NCI-H1105 treated with DMSO at 0.1 percent for 48 hours (cell line): ENCODE measurements at places on chromosomes 6 and 20.
A peak's percentile ranks its signal among the peaks of the same experiment; 100 is the strongest.

DNA sequence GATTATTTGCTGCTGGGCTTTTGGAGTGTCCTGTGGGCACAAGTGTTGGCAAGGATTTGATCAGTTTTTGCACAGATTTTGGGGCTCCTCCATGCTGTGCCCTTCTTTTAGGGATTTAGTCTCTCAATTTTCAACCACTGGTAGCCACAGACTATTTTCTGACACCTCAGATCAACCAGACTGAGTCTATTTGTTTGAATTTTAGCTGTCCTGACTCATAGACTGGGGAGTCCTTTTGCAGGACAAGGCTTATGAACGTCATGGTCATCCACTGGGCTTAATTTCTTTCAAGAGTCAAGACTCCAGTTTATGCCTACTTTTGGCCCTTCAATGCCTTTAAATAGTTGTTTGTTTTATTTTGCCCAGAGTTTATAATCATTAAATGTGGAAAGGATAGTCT is 59.3 kb downstream of the BCKDHB start:
- DNase-seq = no peak

GRCh38 chr6:133947302-133947900 is 5.6 kb upstream of the TBPL1 start:
- DNase-seq = peak; percentile 97

DNA sequence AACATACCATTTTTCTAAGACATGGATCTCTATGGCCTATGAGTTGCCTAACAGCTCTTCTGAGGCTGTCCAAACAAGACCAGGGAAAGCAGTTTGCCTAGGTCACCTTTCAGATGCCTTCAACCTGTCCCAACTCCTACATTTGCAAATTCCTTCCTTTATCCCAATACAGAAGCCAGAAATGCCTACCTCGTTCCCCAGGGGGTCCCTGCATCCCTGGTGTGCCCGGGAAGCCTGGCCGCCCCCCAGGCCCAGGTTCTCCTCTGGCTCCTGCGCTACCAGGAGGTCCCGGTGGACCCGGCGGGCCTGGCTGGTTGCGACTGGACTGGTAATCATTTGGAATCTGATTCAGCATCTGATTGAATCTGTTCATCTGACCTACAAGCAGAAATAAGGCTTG is 115.9 kb downstream of the COL12A1 start:
- no peak for DNase-seq

DNA sequence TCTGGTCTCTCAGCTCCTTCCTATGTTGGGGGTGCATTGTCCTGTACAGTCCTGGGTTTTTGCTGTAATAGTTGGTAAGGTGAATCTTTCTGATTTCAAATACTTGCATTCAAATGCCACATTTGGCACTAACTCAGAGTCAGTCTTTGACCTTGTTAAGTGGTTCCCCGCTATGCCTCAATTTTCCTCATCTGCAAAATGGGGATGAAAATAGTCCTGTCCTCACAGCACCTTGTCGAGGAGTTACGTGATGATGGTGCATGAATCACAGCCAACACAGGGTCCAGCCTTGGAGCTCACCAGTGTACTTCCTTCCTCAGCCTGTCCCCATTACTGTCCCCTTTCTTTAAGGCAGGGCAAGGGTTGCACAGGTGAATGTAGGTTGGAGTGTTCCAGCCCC is 1.1 kb downstream of the WFDC5 start:
- no peak for DNase-seq

DNA sequence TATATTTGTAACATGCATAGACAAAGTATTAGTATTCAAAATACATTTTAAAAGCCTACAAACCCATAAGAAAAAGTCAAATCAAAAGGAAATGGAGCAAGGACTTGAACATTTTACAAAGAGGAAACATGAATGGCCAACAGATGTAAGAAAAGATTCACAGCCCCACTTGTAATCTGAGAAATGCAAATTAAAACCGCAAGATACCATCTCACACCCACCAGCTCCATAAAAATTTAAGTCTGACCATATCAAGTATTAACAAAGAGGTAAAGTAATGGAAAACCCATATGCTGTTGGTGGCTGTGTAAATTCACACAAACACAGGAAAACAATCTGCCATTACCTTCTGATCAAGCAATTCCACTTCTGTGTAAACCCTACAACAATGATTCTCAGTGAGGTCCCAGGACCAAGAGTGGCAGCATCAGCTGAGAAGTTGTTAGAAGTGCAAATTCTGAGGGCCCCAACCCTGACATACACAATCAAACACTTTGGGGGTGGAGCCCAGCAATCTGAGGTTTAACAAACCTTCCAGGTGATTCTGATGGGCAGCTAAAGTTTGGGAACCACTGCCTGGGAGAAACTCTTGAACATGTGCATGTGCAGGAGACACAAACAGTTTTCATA is 30.9 kb downstream of the BCL2L1 start:
- no peak for DNase-seq

DNA sequence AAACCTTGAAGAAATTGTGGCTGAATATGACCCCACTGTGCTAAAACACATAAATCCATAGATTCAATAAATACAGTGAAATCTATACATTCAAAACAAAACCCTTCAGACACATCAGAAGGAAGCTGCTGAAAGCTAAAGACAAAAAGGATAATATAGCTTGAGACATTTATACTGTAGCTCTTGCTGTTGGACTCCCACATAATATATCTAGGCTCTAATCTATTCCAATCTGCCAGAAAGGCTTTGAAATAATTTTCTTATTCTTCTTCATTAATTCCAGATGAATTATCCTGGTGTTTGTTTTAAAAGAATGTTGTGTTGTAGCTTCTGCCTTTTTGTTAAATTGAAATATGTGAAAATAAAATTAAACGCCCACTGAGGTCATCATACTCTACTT is 454.0 kb downstream of the EYS start:
- DNase-seq = no peak

DNA sequence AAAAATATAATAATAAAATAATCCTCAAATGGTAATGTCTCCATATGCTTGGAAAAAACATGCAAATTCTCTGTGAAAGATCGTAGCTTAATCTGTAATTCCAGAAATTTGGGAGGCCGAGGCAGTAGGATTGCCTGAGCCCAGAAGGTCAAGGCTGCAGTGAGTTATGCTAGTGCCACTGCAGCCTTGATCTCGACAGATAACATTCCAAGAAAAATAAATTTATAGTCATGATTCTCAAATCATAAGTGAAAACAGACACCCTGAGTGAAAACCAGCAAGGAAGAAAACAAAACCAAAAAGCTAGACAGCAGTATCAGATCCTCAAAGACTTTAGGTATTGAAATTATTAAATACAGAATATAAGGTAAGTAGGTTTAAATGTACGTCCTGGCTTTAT is 3.8 kb upstream of the MUC21 start:
- no peak for DNase-seq

DNA sequence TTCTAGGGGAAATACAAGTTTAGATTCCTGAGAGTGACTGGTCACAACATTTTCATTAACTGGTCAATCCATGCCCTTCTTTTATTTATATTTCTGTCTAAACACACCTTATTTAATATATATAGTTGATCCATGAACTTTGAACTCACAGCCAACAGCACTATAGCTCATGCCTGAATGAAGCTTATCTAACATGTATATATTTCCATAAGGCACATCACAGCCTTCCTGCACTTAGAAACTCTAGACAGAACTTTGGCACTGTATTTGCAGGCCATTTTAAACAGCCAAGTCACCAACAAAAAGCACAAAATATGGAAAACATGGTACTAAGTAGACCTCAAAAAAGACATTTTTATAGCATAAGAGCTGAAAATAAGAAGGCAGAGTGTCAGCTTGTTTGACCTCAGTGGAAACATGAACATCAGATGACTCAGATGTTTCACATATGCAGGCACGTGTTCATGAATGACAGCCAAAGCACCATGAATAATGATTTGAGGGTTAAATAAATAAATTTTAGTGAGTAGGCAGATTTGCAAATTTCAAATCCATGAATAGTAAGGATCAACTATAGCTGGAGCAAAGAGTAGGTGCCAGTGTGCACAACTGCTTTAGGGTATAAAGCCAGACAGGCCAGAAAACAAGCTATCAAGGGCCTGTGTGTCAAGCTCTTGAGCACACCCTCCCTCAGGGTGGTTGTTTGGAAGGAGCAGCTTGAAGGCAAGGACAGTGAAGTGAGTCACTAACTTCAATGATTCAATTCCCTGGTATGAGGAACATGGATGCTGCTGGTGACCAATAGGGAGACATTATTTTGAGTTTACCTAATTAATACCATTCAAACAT is 88.9 kb upstream of the NT5E start:
- DNase-seq = no peak

DNA sequence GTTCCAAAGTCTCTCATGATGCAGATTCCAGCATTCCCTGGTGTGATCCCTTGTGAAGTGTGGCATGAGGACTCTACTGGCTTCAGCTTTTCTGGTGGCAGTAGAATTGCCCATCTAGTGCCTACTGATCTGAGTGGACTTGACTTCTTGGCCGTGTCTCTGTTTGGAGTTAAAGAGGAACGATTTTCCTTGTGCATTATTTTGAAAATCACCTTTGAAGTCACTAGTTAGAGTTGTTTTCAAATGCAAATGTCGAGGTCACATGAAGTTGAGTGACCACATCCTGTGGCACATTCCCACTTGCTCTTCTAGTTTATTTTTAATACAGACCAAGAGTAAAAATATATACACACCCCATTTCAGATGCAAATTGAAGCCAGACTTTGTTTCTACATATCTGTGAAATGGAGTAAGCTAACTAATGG is 270.7 kb upstream of the TAB2 start:
- no peak for DNase-seq

GRCh38 chr6:31581434-31582229 is 592 bp downstream of the LTB start:
- no peak for DNase-seq

- DNase-seq = no peak
These were observed 468.2 kb upstream of the RUNX2 start for GRCh38 chr6:44859901-44860410.

DNA sequence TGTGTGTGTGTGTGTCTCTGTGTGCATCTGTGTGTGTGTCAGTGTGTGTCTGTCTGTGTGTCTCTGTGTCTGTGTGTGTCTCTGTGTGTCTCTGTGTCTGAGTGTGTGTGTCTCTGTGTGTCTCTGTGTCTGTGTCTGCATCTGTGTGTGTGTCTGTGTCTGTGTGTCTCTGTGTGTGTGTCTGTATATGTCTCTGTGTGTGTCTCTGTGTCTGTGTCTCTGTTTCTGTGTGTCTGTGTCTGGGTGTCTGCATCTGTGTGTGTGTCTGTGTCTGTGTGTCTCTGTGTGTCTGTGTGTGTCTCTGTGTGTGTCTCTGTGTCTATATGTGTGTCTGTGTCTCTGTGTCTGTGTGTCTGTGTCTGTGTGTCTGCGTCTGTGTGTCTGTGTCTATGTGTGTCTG is 207.8 kb downstream of the TAF4 start:
- DNase-seq = no peak

DNA sequence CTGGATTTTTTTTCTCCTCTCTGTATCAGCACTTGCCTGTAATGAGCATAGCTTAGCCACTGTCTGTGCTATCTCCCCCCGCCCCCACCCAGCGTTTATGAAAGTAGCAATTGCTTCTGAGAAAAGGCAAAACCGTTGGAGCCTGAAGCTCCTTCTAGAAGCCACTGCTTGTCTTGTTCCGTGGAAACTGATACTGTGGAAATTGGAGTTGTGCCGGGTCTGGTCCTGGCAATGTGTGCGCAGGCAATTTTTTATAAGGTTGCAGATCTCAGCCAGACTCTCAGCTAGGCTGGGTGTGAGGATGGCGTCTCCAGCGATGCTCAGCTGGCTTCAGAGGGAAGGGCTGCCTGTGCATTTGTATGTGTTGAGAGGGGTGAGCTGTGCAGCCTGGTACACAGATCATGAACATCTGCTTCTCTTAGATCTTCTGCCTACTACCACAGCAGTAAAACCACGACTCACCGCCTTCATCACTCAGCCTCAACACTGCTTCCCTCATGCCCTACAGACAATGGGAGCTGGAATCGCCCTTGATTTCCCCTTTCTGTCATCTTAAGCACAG is 72.4 kb upstream of the GTSF1L start:
- peak; percentile 47 for DNase-seq

DNA sequence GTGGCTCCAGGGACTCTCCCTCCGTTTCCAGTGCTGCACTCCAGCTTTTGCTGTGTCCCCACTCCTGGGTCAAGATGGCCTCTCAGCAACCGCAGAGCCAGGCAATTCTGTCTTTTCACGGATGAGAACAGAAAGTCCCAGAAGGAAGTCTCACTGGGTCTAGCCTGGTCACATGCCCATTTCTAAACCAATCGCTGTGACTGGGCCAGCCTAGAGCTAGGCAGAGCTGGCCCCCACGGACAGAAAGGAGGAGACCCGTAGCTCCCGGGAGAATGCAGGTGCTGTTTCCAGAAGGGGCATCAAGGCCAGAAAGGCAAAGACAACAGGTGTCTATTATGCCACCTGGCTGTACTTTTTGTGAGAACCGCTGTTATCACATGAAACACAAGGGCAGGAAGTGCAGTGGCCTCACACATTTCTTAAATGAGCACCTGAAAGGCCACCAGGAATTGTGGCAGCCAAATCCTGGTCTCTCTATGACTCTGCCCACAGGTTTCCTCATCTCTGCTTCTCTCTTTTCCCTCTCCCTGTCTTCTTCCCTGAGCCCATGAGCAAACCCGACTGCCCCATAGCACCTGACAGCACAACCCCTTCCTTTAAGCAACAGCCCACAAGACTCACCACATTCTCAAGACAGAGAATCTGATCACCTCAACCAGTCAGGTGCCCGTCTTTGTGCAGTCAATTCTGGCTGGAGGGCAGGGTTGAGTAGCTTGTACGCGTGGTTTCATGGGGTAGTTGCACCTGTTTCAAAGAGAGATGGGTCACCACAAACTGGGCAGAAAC is 37.1 kb upstream of the B4GALT5 start:
- DNase-seq = no peak

DNA sequence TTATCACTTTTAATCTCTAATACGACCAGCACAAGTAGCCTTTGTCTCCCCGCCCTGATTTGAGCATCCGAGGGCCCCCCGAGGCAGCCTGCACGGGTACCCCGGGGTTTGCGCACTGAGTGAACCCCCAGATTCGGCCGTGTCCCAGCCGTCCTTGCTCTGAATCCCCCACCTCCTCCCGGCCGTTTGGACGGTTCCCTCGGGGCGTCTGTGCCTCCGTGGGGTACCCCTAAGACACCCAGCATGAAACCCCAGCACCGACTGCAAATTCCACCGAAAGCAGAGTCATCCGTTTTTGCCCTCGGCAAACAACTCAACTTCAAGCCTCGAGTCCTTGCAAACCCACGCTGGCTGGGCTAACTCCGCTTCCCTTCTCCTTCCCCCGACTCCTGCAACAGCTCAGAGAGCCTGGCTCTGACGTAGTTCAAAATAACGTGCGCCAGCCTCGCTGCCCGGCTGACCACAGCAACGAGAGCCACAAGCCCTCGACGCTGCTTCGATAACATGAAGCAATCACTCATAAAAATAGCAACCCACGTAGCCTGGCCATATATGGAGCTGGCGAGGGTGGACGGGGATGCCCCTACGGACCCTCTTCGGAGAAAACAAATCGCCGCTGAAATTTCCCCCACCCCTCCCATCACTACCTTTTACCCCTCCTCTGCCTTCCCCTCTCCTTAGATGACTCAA is 764 bp upstream of the SNAP25 start:
- peak; percentile 83 for DNase-seq

- DNase-seq = no peak
These were observed 47.1 kb downstream of the MCUR1 start for GRCh38 chr6:13767121-13767808.
